ENCODE measurements at places on chromosomes 13 and 19.
A peak's percentile ranks its signal among the peaks of the same experiment; 100 is the strongest.

- no peak for DNase-seq
Measured at GRCh38 chr19:18300930-18301717, 19.7 kb upstream of the JUND start.

GRCh38 chr13:31433746-31434145 is 234.0 kb downstream of the B3GLCT start:
- DNase-seq = no peak

GRCh38 chr13:114260814-114261213 is 20.6 kb upstream of the UPF3A start:
- peak; percentile 16 for DNase-seq

- DNase-seq = no peak
Measured at GRCh38 chr13:112068540-112069060, 1.7 kb downstream of the SOX1 start.

DNA sequence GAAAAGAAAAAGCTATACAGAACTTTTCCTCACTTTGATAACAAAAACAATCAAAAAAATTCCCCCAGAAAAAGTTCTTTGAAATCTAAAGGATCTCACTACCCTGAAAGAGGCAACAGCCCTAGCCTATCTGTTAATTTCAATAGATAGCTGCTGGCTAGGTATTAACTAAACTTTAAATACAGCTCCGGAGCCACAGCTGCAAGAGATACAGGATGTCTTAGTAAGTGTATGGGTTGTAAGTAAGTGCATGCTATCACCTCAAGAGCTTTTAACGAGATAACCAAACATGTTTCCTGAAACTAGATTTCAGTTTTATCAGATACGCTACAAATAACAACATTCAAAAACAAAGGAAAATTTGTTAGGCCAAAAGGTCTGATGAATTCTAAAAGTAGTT is 148.4 kb downstream of the KLF12 start:
- DNase-seq = no peak

GRCh38 chr19:42059196-42059595 is 10.8 kb downstream of the GRIK5 start:
- DNase-seq = no peak

DNA sequence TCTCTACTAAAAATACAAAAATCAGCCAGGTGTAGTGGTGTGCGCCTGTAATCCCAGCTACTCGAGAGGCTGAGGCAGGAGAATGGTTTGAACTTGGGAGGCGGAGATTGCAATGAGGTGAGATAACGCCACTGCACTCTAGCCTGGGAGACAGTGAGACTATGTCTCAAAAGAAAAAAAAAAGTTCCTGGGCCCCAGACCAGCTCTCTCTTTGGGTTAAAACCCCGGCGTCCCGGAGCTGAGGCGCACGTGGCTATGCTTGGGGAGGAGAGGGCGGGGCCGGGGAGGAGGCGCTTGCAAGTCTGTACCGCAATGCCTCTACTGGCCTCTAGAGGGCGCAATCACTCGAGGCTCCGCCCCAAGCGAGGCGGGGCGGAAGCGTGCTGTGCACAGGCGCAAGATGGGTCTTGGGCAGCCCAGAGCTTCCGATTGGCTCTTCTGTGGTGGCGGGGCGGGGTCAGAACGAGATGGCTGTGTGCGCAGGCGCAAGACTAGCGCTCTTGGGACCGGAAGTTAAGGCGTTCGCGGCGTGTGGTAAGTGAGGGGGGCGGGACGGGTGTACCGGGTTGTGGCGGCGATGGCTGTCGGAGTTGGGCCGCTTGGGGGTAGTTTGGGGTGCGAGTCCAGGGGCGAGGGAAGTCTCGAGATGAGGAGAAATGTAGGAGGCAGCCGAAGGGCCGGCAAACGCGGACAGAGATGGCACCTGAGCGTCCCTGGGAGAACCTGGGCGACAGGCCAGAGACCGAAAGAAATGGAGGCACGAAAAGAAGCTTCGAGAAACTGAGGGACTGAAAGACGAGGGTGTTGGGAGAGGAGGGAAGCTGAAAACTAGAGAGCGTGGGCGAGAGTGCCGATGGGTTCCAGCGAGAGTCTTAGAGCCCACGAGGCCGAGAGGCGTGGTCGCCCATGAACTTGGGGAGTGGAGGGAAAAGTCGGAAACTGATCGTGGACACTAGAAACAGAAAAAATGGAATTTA is at the start of gene DHX34:
DHX34 (plus strand) TSS at position 497 of the 977 bp plus-strand sequence. CDS start 3,716 bp downstream, outside the sequence.
- peak; percentile 98 for DNase-seq

- no peak for DNase-seq
Measured at GRCh38 chr13:77915686-77916085, 2.9 kb downstream of the EDNRB start.

GRCh38 chr13:30866677-30867076 is 39.4 kb upstream of the MEDAG start:
- DNase-seq = no peak

DNA sequence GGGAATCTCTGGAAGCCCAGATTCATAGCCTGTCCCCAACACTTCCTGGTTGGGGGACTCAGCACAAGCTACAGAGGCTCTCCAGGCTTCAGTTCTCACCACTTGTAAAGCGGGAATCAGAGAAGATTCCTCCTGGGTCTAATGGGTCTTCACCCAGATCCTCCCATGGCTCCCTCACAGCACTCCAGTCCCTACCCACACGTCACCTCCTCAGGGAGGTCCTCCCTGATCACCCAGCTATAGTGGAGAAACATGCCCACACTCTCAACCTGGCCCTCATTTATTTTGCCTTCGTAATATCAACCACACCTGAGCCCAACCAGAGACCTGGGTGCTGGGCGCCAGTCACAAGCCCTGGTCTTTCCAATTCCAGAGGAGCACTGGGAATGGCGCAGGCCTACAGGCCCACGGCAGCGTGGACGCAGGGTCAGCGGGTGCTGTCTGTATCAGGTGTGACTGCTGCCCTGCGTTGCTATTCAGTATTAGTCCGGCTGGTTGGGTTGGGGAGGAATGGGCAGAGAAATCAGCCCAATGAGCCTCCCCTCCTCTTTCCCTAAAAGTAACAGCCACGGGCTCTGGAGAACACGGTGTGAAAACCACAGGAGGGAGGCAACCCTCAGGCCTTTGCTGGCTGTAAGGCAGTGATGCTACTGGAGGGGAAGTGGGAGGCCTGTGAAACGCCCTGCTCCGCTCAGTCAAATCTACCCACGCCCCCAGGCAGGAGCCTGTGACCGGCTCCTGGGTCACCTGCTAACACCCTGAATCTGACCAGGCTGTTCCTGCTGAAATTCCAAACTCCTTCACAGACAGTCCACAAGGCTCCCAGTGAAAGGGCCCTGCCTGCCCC is 5.2 kb downstream of the AKT2 start:
- DNase-seq = no peak

- DNase-seq = no peak
Measured at GRCh38 chr19:18167011-18167410, 6.6 kb upstream of the IFI30 start.

- no peak for DNase-seq
Measured at GRCh38 chr19:48867746-48868113, 687 bp downstream of the PLEKHA4 start.

GRCh38 chr19:39223703-39224279 is 19.7 kb upstream of the SYCN start:
- no peak for DNase-seq

GRCh38 chr13:72120632-72121031 is 253.6 kb upstream of the DACH1 start:
- no peak for DNase-seq

GRCh38 chr13:70043685-70044084 is 63.9 kb upstream of the ATXN8OS start:
- DNase-seq = peak; percentile 4

DNA sequence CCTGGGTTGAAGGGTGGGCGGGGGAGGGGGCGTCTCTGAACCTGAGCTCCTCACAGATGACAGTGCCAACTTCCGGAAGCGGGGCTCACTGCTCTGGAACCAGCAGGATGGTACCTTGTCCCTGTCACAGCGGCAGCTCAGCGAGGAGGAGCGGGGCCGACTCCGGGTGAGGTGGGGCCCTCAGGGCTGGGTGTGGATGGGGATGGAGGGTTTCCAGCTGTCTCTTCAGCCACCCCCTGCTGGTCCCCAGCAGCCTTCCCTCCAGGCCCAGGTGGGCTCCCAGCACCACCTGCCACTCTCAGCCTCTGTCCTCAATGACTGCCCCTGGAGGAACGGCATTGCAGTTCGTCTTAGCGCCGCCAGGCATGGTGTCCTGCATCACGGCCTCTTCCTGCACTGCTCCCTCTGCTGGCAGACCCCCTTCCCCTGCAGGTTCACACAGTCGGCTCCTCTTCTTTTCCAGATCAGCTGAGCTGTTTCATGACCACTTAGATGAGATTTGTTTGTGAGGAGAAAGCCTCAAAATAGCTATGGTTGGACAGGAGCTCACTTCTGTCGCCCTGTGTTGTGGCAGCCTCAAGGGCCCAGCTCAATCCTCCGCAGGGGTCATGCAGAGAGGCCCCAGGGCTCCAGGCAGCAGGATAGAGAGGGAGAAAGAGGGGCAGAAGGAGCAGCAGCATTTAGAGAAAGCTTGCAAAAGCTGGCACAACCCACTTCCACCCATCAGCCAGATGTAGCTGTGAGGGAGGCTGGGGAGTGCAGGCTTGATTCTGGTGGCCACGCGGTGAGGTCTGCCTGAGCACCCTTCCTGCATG is 2.5 kb upstream of the GARIN5A start:
- no peak for DNase-seq

GRCh38 chr13:86757236-86757978 is 913.8 kb upstream of the SLITRK5 start:
- no peak for DNase-seq

GRCh38 chr13:114068656-114069318 is 63.6 kb downstream of the RASA3 start:
- no peak for DNase-seq

GRCh38 chr13:99990126-99990977 is 8.8 kb downstream of the ZIC2 start:
- DNase-seq = no peak

GRCh38 chr13:80871481-80871880 is 530.6 kb upstream of the SPRY2 start:
- no peak for DNase-seq

- no peak for DNase-seq
Measured at GRCh38 chr19:49851456-49852259, 699 bp downstream of the PTOV1 start.

DNA sequence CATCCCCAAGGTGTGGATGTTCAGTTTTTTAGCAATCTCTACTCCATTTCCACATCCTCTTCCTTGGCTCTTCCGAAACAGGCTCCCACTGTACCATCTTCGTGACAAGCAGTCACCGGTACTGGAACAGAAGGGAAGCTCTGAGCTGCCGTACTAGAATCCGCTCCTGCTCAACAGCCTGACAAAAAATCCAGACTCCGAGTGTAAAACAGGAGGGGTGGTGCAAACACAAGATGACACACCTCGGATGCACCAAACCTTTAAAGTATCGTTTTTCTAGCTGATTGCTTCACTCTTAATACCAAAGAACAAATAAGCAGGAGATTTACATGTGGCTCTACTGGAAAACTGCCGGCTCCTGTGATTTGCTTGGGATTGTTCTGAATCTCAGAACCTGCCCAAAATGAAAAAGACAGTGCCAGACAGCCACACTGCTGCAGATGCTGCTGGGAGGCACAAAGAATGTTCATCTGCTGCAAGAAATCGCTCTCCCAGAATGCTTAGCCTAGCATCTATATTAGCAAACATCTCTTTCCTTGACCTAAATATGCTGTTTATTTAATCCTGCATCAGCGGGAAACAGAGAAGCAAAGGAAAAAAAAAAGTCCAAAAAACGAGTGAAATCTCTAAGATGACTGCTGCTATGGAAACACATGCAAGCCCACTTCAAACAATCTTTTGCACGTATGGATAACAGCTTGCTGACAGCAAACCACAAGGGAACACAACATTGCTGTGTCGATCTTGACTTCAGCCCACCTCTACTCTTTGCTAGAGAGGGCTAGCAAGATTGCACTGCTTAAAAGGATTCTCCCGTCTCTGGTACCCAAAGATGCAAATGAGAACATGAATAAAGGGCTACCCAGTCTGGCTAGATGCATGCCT is 38.0 kb upstream of the DOCK9 start:
- DNase-seq = no peak

GRCh38 chr19:45321848-45322247 is 827 bp downstream of the CKM start:
- DNase-seq = no peak

DNA sequence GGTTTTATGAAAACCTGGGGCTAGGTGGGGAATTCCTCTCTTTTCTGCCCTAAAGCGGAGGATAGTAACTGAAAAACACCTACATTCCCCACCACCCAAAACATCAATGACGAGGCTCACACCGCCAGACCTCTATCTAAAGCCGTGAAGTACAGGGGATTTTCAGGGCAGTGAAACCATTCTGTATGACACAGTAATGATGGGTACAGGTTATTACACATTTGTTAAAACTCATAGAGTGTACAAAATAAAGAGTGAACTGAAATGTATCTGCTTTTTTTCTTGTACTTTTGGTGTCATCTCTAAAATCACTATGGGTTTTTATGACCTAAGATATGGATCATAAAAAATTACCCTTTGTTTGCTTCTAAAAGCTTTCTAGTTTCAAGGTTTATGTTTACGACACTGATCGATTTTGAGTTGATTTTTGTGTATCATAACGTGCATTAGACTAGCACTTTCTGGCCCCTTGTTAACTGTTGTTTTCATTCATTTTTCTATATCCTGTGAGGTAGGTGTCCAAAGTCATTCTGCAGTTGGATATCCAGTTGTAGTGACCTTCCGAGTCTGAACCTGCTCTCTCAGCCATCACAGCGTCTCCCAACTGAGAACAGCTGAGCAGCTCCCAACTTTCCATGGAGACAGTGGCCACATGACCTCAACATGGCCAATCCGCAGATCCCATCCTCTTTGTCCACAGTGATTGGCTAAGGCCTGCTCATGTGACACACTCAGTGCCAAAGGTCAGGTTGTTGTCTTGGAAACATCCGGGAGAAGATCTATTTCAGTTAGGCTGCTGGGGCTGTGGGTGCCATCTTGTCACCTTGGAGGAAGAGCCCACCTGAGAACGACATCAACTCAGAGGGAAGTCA is 10.3 kb downstream of the MBD3L2B start:
- DNase-seq = no peak

- DNase-seq = peak; percentile 38
Measured at GRCh38 chr19:7871437-7872305, 2.5 kb downstream of the PRR36 start.

DNA sequence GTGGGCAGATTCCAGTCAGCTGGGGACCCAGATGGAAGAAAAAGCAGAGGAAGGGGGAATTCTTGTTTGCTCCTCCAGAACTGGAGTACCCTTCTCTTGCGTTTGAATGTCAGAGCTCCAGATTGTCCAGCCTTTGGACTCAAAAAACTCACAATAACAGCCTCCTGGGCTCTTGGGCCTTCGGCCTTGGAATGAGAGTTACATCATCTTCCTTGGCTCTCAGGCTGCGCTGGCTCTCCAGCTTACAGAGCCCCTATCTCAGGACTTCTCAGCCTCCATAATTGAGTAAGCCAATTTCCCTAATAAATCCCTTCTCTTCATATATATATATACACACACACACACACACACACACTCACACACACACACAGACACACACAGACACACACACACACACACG is 1215.7 kb upstream of the SLC10A2 start:
- no peak for DNase-seq

GRCh38 chr19:17402982-17403855 is 2.2 kb downstream of the BST2 start:
- DNase-seq = no peak

GRCh38 chr13:32976056-32976805 is 40.0 kb upstream of the KL start:
- DNase-seq = no peak
